LNCaP clone FGC (cell line): ENCODE measurements at places on chromosomes 3 and 15.

- DNase-seq = no peak
Observed at GRCh38 chr15:29480949-29481348, 211.3 kb upstream of the NSMCE3 start.

GRCh38 chr15:67472957-67473356 is 48.0 kb upstream of the C15orf61 start:
- no peak for DNase-seq

DNA sequence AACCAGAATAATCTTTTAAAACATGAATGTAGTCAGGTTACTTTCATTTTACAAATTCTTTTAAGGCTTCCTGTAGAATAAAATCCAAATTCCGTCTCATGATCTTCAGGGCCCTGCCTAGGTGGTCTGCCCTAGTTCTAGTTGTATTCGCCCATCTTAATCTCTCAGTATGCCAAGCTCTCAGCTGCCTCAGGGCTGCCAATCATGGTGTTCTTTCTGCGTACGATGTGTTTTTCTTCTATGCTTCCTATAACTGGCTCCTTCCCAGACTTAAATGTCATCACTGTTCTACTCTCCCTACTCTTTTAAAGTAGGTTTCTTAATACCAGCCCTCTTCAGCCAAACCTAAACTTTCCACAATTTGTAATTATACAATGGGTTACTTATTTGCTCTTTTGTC is 107.4 kb downstream of the GREM1 start:
- DNase-seq = no peak

GRCh38 chr15:39896101-39896500 is 24.0 kb downstream of the GPR176 start:
- DNase-seq = no peak

- no peak for DNase-seq
Observed at GRCh38 chr3:101123081-101123480, 129.9 kb upstream of the ABI3BP start.

DNA sequence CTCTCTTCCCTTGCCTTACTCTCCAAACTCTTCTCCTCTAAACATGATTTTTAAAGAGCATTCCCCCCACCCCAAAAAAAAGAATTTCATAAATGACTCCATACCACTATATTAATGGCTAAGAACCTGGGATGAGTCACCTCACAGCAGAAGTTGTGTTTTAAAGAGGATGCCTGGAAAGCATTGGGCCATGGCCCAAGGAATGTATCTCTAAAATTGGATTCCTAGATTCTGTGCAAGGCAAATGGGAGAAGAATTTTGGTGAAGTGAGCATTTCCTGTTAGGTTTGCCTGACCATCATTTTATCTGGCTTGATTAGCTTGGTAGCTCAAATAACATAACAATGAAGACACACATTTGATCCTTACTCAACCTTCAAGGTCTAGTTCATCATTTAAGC is 251.4 kb downstream of the NR1D2 start:
- DNase-seq = no peak

DNA sequence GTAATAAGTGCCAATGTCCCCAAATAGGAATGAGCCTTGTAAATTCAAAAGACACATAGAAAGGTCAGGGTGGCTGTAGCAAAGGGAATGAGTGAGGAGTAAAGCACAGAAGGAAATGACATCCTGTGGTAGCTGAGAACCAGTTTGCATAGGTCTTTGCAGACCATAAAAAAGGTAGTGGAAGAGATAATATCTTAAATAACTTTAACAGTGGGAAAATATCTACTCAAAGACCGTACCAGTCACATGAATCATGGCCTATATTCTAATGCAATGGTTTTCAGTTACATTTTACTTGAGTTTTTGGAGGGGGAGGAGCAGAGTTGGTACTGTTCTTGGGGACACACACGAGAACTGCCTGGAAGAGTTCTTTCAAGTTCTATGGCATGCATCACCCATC is 297.3 kb upstream of the ADAMTS9 start:
- no peak for DNase-seq

- no peak for DNase-seq
Observed at GRCh38 chr3:177037241-177037640, 160.0 kb downstream of the TBL1XR1 start.

GRCh38 chr3:31013843-31014242 is 119.4 kb upstream of the GADL1 start:
- no peak for DNase-seq

GRCh38 chr15:87419344-87419743 is 837.2 kb downstream of the NTRK3 start:
- DNase-seq = no peak

DNA sequence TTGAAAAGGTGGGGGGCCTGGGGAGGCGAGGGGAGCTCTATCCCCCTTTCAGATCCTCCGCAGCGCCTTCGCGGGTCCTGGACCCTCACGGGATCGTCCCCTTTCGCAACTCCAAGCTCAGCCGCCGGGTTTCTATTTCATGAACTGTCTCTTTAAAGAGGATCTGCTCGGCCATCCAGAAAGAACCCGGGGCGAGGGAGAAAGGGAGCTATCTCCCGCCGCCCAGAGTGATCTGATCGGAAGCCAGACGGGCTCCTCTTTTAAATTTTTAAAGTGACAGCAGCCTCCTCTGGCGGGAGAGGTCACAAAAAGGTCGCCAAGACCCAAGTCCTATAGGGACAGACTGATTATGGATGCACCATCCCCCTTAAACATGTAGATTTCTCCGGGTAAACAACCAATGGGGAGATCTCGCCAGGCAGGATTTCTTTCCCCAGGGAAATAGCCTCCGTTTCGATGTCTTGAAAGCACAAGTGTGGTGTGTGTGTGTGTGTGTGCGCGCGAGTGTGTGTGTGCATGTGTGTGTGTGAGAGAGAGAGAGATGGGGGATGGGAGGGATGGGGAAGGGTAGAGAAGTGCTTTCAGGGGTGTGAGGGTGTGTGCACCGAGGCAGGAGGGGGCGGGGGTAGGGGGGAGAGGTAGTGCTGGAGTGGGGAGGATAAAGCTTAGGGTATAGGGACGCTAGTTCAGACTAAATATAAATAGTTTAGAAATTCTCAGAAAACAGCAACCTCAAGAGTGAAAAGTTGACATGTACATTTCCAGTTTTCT is 516.1 kb downstream of the MECOM start:
- no peak for DNase-seq

DNA sequence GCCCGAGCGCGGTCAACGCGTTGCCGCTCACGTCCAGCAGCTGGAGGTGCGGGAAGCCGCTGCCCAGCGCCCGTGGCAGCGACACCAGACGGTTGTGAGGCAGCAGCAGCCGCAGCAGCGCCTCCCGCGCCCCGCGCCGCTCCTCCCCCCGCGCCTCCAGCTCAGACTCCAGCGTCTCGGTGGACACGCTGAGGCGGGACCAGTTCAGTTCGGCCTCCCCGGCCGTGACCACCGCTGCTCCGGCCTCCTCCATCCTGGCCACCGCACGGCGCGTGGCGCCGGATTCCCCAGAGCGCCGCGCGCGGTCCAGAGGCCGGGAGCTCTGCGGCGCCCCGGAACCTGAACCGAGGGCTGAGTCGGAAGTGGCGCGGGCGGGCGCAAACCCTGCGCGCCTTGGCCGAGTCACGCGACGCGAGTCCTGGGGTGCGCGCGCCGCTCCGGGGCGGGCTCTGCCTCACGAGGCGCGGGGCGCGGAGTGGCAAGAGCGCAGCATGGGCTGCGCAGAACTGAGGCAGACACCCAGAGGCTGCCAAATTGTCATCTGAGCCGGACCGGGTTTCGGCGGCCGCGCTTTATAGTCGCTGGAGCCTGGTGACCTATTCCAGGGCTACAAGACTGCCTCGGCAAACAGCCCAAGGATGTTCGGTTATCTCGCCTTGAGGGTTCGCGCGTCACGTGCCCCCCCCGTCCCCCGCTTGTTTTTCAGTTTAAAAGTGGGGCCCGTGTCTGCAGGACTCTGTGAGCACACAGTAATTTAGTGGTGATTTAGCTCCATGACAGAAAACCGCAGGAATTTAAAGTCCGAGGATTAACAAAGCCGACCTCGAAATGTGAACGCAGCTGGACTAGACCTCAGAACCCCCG is at the start of gene LRRC58:
LRRC58 (minus strand) TSS at position 364 of the 864 bp plus-strand sequence; CDS start at position 253, 111 bp downstream.
- peak; percentile 92 for DNase-seq

DNA sequence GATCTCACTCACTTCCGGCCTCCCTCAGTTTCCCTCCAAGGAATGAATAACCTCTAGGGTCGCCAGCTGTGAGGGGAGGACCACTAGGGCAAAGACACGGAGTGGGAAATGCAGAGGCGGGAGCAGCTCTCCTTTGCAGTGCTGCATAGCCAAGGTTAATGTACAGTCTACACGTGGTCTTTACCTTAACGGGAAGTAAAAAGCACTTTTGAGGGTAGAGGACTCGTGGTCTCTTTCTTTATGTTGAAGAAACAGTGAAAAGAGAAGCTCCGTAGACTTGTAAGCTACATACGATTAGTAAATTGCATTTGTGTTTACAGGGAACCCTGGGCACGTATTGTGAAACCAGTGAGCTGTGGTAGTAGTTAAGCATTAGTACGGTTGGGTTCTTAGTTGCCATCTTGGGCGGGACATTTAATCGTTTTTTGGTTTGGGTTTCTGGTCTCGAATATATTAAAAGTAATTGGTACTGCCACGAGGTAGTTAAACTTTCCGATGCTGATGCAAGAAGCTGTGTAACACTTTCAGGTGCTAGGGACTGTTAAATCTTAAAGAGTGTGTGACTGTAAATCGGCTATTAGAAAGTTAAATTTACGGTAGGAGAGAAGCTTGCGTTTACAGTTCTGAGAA is 828 bp downstream of the U2SURP start:
- no peak for DNase-seq

GRCh38 chr3:61449327-61450040 is 111.9 kb upstream of the PTPRG start:
- DNase-seq = no peak
